Putamen (tissue), 1 donor: ENCODE measurements at places on chromosomes 2 and 18.

DNA sequence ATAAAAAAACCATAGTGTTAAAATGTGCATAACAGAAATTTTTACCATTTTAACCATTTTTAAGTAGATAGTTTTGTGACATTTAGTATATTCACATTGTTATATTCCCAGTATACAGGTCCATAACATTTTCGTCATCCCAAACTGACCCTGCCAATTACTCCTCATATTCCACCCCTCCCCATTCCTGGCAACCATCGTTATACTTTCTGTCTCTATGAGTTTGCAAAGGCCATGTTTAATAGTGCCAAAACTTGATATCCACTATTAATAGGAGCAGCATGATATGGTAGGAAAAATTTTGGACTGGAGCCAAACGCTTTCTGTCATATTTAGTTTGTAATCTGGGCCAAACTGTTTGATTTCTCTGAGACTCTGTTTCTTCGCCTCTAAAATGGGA lies 30.9 kb downstream of the PLCL1 start:
- no peak for DNase-seq

DNA sequence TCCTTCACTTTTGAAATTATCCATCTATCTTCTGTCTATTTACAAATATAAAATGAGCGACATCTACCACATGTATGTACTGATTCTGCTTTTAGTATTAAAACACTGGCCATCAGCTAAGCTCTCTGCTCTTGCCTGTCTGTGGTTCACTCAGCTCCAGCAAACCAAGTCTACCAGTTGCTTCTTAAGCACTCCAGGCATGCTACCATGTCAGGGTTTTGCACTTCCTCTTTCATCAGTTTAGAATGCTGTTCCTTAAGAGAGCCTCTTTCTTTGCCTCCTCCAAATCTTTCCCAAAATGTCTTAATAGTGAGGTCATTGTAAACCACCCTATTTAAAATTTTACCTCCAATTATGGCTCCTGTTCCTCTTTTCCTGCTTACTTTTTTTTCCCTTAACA lies 59.5 kb downstream of the SCN3A start:
- DNase-seq: no peak

DNA sequence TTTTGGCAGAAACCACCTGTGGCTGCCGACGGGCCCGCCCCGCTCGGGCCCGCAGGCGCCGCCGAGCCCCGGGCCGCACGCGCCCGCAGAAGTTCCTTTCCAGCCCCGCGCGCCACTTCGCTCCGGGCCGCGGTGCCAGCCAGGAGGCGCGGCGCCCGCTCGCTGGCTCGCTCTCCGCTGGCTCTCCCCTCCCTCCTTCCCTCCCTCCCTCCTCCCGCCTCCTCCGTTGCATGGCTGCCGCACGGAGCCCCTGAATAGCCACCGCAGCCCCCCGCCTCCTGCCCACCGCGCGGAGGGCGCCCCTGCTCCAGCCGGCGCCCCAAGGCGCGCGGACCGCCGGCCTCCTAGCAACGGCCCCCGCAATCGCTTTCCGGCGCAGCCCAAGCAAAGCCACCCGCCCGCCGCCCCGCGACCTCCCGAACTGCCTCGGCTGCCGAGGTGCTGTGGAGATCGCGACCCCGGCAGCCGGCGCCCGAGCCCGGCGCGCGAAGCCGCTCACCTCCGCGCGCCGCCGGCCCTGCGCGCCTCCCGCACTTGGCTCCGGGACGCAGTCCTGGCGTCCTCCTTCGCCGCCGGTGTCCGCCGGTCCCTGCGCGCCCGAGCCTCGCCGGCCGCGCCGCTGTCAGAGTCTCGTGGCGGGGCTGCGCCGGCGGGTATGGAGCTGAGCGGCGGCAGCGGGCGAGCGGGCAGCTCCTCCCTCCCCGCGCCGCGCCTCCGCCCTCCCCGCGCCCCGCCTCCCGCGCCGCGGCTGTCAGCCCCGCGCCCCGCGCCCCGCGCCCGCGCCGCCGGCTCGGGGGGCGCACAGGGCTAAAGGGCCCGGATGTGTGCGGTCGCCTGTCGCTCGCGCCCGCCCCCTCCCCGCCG lies at the start of gene ZBTB7C:
Gene ZBTB7C, minus strand, starts transcription at position 657 of the 864 bp plus-strand sequence.
- DNase-seq: peak; percentile 41

DNA sequence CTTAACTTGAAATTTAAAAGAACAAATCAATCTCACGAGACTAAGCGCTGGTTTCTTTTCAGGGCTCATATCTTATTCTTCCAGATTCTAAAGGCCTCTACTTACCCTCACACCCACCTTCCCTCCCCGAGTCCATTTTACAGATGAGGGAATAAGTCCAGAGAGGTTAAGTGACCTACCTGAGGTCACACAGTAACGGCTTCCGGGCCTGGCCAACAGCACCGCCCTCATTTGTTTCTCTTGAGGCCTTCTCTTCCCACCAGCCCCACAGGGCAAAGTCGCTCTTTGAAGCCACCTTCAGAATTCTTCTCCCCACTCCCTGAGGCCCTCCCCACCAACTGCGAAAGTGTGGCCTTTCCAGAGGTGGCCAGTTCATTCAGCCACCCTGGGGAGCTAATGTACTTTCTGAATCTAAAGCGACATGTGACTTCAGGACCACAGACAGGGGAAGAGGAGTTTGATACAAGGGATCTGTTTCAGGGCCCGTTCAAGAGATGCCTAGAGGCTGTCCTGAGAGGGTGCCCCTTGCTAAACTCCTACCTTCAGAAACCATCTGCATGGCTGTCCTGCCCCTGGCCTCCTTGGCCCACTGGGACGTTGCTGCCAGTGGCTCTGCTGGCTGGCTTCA lies 275.3 kb downstream of the HAUS1 start:
- no peak for DNase-seq

DNA sequence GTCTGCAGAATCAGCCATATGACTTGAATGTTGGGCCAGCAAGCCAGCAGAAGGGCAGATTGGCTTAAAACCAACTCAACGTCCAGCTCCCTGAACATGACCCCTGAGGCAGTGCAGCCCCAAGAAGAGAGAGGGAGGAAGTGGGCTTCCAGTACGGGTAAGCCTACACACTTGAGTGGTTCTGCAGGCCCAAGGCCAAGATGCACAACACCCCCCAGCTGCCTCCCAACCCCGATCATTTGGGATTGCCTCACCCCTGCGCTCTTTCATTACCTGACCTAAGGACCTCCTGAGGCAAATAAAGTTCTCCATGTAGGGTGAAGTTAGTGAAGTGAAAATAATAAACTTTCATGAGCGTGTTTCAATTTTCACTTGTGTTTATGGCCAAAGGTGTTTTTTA lies 536.0 kb downstream of the TNS1 start:
- DNase-seq: no peak

DNA sequence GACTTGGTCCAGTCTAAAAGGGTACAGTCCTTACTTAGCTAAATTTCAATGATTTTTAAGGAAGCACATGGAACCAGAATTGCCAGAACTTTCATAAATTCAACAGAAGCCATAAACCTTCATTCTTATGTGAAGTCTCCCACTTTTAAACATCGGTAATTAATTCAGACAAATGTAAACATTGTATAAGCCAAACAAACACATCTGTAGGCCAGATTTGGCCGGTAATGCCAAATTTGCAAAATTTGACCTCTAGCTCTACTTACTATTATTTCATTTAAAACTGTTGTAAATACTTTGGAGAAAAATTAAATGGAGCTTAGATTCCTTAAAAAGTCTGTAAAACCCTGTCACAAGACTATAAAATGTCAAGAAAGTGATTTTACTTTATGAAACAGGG lies 83.2 kb upstream of the GALNT5 start:
- no peak for DNase-seq

DNA sequence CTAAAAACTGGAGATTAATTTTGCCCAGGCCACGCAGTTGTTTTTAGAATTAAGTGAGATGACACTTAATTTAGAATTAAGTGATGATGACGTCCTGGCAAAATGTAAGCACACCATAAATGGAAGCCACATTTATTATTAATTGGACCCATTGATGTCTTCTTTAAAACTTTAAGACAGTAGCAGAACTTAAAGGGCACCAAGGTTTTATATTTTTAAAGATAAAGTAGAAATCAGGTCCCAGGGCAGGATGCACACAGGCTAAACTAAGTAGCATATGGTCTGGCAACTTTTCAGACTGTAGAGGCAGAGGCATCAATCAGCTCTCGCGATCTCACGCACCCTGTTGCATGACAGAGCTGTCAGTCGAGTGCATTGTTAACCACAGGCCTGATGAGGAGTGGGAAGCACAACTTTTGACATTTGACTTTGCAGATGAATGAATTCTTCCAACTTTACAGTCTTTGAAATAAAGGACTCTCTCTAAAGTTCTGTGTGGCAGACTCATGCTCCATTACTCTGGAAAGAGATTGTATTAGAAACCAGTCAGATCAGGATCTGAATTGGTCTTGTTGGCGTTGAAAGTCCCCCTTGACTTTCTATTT lies 232.4 kb downstream of the CD226 start:
- no peak for DNase-seq

- no peak for DNase-seq
Observed at GRCh38 chr2:193837111-193837738, 1642.5 kb upstream of the TMEFF2 start.

- no peak for DNase-seq
Observed at GRCh38 chr2:188788621-188789020, 185.6 kb upstream of the COL3A1 start.

DNA sequence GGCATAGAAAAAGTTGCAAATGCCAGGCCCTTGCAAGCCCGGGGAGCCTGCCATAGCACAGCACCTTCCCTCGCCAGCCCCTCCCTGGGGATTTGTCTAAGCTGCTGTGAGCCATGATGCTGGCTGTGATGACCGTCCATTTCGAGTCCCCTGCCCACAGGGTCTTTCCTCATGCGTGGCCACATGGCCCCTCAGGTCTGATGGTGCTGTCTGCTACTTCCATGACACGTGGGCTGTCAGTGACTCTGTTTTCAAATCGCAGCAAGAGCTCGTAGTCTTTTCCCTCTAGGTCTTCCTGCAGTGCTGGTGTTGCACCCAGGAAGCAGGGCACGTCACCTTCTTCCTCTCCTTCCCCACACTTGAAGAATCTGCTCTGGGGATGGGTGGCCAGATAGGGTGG lies 15.5 kb upstream of the GNAL start:
- DNase-seq: no peak

GRCh38 chr18:77157312-77157711 lies 24.7 kb upstream of the MBP start:
- DNase-seq: no peak

GRCh38 chr18:48803518-48803917 lies 147.2 kb downstream of the SMAD7 start:
- DNase-seq: no peak

DNA sequence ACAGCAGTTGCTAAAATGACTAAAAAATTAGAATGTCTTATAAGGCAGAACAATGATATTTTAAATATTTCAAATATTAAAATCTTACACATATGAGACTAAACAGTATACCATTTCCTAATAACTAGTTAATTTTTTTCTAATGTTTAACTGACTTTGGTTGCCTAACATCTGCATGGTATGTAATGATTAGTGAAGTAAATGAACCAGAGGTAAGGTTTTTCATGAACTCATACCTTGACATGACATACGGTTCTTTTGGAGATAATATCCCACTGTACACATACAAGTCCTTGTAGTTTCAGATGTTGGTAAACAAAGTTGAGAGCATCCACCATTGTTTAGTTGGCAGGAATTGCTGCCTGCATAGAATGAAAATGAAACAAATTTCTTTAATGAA lies 1360.2 kb downstream of the LRP1B start:
- DNase-seq: no peak

GRCh38 chr2:136404925-136405324 lies 287.0 kb upstream of the CXCR4 start:
- no peak for DNase-seq

DNA sequence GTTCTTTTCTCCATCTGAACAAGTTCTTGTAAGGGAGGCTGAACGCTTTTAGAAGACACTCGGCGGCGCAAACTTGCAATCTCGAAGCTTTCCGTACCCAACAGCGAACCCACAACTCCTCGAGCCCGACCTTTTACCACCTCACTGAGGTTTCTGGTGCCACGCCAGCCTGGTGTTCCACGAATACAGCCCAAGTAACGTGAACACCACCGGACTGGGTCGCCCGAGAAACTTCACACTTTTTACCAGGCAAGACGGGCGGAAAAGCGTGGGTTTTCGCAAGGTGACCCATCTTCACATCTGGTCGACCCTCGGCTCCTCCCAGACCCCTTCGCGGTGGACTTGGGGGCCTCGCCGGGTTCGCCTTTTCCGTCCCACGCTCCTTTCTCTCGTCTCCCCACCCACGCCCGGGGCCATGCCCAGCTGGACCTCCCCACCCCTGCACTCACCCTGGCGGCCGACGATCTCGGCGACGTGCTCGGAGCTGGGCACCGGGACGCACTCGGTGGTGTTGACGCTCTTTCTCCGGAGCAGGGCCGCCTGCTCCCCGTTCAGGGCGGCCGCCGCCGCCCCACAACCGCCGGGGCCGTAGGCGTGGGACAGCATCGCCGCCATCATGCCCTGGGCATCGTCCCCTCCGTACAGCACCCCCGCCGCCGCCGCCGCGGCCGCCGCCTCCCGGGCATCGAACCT lies 1.2 kb downstream of the MEX3C start:
- DNase-seq: no peak

DNA sequence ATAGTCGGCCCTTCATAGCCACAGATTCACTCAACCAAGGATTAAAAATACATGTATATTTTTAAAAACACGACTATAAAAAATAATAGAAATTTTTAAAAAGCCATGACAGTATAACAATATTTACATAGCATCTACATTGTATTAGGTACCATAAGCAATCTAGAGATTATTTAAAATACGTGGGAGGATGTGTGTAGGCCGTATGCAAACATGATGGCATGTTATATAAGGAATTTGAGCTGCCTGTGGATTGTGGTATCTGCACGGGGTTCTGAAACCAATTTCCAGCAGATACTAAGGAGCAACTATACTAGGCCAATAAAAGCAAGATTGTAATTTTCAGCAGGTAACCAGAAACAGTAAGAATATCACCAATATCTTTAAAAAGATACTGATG lies 5.9 kb downstream of the ORC4 start:
- DNase-seq: no peak

DNA sequence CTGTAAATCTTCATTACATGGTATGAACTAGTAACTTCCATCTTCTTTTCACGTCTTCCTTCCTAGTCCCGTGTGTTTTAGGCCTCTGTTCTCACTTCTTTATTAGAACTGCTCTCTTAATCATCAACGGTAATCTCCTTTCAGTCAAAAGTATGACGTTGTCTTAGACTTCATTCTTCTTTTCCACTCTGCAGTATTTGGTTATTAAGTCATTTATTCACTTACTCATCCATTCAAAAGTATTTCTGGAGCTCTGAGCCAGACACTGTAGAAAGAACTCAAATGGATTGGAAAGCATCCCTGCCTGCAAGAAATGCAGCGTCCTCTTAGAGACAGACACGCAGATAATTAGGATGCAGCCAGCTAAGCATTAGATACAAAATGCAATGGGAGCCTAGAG lies 494.6 kb upstream of the NRP2 start:
- no peak for DNase-seq
